Astrocyte of the hippocampus (primary cell): ENCODE measurements at places on chromosomes 16 and 17.

GRCh38 chr17:65809366-65809765 is 247.9 kb upstream of the AXIN2 start:
- DNase-seq = no peak

DNA sequence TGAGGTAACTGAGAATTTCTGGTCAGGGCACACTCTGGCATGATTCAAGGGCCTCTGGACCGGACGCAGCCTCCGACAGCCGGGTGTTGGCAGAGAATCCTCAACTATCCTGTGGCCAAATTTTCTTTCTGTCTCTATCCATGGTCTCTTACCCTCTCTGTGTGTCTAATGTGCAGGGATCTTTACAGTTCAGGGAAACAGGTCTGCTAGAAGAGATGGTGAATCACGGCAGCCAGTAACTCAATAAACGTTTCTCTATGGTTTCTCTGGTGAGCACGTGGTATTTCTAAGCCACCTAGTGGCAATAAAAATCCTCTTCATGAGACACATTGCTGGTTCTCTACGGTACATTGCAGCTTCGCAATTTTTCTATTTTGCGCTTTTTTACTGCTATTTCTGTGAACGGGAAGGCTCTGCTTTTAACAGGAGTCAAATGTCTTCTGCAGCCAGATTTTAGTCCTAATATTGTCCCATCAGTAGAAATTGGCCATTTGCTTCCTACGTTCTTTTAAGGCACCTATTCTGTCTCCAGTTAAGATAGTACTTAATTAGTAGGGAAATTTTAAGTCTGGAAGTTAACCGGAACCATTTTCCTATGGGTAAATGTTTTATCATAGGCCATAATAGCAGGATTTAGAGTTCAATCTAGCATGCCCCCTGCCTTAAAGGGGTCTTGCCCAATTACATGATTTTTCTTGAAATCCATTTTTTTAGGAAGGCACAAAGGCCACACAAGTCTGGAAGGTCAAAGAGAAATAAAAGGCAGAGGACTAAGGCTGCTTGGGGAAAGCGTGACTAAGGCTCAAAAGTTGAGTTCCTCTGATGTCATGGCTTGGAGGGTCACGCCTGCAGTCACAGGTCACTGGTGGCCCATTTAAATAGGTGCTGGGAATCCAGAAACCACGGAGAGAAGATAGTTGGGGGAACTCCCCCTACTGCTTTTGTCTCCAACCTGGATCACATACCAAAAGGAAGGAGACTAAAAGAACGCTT is 31.5 kb downstream of the QPRT start:
- DNase-seq = peak; percentile 76

DNA sequence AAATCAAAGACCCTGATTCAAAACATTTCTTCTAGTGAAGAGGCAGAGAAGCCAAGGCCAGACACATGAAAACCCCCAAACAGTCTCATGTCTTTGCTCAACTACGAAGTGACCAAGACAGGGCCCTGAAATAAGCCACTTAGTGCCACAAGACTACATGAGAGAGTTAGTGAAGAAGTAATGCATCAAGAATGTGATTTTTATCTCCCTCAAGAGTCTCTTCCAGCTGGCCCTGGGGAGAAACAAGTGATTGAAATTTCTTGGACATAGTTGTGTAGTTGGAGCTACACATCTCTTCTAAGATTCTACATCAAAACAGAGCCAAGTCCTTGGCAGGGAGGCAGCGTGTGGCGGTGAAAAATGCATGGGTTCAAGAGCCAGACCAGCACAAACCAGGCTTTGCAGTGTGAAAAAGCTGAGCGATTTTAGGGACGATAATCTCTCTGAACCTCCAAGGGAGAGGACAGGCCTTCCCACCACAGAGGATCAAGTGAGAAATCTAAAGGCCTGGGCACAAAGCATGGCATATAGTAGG is 30.6 kb downstream of the LYRM1 start:
- DNase-seq = no peak

- DNase-seq = no peak
These were observed 59.0 kb upstream of the TRAP1 start for GRCh38 chr16:3776316-3776715.

DNA sequence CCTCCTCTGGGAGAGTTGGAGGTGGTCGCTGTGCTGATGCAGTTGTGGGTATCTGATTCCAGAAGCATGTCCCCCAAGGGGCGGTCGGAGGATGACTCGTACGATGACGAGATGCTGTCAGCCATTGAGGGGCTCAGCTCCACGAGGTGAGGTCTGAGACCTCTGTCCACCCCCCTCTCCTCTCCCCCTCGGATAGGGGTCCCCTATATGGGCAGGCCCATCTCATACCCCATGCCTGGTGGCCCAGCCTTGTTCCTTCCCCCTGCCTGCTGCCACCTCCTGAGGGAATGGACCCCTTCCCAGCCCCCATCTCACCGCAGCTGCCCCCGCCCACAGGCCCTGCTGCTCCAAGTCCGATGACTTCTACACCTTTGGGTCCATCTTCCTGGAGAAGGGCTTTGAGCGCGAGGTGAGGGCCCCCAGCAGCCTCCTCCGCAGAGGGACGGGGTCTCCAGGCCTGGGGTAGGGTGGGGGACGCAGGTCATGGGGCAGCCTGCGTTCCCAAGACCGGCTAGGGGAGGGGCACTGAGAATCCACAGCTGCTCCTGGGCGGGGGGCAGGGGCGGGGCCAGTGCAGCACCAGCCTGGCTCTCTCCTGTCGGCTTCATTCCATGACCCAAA is 39.2 kb downstream of the ADCY7 start:
- DNase-seq = no peak

DNA sequence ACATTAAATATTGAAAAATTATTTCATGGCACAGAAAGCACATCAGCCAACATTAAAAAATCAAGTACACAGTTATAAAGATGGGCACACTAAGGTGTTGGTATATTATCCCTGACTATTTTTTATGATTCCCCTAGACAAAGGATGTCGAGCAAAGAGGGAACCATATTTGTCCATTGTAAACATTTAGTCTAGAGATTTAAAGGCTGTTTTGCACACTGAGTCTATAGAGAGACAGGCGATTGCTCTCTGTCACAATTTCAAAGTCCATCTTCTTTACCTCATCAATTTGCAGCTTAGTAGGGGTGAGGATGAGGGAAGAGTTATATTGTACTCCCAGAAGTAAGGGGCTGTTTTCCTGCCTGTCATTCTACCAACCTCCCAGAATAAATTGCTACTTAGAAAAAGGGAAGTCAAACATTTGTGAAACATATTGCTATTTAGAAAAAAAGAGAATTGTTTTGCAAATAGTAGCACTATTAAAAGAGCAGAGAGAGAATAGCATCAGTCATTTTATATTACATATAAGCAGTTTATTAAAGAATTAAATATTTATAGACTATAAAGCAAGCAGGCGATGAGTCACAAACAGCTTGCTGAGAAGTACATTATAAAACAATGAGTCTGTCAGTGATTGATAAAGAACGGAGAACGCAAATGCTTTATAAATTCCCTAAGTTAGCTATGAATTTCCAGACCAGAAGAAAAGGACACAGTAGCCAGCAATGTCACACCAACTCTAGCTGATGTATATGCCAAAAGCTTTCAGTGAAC is 270.6 kb upstream of the PMFBP1 start:
- DNase-seq = no peak

DNA sequence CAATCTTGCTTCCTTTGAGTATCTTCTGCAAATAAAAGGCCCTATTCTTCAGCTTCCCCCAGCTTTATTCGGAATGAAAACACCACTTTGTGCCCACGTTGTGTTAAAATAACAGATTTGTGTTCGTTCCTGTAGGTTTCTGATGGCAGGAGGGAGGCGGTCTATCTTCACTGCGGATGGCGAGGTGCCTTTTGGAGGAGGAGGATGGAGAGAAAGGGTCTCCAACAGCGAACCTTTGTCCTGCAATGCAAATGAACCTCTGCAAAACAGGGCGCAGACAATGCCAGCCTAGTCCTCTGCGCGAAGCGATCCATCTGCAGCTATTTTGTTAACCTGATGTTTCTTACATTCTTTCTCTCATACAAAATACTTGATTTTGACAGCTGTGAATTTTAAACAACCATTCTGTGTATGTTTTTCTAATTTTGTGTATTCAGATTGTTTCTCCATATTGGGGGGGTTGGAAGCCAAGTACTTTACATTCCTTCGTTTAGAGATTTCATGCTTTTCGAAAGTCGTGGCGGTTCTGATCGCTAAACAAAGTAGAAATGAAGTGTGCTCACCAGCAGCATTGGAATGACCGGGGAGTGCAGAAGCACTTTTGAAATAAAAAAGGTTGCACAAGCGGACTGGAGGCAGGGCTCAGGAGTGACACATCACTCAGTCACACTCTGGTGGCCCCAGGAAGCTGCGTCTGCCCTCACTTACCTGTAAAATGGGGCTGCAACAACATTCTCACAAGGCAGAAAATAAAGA is 279.0 kb upstream of the IRX5 start:
- peak; percentile 21 for DNase-seq

DNA sequence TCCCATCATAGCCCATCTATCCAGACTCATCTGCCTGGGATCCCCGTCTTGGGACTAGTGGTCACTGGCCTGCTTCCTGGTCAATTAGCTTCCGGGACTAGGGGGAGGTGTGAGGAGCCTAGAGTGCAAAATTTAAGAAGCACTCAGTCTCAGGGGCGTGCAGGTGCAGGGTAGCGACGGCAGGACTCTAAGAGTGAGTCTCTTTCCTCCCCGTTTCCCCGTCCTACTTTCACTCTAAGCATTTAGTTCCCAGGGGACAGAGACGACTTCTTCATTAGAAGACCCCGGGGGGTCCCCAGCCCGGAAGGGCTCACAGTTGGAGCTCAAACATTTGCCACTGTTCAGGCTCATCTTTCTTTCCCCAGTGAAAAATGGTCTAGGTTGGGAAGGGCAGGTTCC is 677 bp upstream of the ZNHIT3 start:
- DNase-seq = no peak

GRCh38 chr17:63498626-63499195 is 21.9 kb downstream of the ACE start:
- no peak for DNase-seq

GRCh38 chr17:61532826-61533225 is 58.2 kb downstream of the NACA2 start:
- no peak for DNase-seq

- no peak for DNase-seq
These were observed 7.0 kb upstream of the ODF4 start for GRCh38 chr17:8332688-8333087.

GRCh38 chr16:22194707-22195444 is 11.2 kb upstream of the EEF2K start:
- DNase-seq = no peak

DNA sequence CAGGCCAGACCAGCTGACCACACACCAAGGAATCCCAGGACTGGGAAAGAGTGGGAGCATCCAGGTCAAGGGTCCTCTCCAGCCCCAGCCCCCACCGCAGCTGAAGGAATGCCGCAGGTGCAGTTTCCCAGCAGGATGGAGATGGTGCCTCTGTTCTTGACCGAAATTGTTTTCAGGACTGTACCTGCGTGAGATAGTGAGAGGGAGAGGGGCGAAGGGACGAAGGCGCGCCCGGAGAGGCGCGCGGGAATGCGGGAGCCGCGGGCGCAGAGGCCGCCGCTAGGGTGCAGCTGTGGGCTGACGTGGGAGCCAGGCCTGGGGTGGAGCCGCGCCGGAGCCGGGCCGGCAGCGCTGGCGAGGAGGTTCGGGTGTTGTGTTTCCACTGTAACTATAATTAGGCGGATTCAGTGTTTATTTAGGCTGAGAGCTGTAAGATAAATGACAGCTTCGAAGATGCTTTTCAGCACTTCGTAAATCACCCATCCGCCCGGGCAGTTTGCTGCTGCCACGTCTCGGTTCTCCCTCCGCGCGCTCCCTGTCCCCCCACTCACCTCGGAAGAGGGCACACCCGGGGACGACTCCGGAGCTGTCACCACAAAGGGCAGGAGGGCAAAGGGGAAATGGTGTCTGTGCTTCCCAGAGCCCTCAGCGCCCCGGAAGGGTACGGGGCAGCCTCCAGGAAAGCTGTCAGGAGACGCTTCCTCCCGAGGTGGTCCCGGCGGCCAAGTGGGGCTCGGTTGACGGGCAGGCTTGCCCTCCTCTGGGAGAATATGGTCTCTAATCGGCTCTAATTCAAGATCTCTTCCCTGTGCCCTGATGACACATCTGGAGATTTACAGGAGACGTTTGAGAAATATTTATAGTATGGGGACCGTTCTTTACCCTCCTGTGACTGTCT is 38.2 kb downstream of the HOXB1 start:
- peak; percentile 92 for DNase-seq

DNA sequence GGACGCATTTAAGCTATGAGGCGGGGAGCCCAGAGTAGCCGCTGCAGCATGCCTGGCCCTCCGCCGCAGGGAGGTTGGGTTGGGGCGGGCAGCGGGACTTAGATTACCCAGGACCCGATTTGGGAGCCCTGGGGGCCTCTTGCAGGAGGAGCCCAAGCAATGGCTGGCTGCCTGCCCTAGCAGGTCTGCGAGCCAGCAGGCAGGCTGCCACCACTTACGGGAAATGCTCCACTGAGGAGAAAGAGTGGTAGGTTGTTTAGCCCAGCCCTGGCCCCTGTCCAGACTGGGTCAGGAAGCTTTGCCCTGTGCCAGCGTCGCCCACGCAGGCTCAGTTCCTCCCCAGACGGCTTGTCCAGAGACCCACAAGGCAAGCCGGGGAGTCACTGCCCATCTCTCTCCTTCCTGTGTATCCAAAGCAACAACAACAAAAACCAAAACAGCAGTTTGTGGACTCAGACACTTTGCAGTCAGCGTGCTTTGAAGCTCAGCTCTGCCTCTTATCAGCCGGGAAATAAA is 10.3 kb upstream of the TVP23A start:
- DNase-seq = peak; percentile 98

DNA sequence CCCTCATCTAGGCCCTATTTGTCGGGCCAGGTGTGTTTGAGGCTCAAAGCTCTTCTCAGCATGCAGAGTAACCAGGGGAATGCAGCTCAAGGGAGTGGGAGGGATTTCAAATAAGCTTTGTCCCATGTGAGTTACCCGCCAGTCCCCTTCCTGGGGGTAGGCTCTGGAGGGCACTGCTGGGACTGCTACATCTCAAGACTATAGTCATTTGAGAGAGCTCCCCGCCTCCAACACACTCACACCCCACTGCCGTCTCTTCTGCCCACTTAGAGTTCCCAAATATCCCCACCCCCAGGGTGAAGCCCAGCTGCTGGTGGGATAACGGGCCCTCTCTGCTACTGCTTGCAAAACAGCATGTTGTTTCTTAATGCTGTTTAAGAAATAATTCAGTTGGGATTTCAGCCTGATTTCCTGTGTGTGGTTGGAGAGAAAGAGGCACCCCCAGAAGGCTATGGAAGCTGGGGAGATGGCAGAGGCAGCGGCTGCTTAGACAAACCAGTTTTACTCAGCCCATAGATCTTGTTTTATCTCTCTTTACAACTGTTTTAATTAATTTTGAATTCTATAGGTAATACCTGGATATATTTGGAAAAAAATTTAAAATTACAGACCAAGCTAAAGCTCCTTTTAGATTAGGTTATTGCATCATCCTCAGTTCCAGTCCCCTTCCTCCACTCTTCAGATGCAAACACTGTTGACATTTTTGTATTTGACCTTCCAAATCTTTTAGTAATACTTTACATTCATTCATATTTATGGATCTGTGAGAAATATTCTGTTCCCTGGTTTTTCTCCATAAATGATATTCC is 4.1 kb upstream of the MPO start:
- DNase-seq = no peak
